ENCODE measurements at places on chromosomes 3 and 15.

DNA sequence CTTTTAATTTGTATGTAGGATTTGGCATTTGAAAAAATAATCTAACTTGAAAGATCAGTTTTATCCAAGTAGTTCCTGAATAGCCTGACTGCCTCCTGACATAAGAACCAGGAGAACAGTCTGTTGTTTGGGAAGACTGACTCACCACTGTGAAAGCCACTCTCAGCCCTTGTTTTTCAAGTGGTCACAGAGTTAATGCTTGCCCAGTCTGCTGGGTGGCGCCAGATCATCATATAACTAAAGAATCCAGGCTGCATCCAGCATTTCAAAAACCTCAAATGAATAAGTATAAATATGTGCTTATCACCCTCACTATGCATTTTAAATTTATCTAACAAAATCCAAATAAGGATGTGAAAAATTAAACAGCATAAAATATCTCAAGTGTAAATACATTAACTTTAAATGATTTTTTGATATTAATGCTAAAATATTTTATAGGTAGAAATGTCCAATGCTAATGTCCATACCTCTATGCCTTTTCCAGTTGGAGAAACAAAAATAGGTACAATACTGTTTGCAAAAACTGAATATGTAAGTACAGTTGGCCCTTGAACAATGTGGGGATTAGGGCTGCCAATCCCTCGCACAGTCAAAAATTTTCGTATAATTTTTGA is 26.9 kb upstream of the ZBBX start:
- DNase-seq = peak; percentile 45

- DNase-seq = no peak
These were observed 131.3 kb downstream of the PLD1 start for GRCh38 chr3:171678971-171679492.

GRCh38 chr3:134802428-134803050 is 7.5 kb downstream of the EPHB1 start:
- no peak for DNase-seq

DNA sequence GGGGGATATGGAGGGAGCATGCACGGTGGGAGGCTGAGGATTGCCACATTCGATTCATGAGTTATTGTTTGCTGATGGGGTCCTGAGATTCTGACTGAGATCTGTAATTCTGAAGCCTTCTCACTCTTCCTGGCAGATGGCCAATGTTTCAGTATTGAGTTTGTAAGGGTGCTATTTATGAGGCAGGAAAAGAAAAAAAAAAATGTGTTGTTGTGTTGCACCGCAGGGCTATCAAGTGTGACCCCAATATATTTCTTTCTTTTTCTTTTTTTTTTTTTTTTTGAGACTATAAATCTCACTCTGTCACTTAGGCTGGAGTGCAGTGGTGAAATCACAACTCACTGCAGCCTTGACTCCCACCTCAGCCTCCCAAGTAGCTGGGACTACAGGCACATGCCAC is 3.2 kb upstream of the SENP2 start:
- no peak for DNase-seq
